ENCODE measurements at places on chromosomes 2 and 18.

DNA sequence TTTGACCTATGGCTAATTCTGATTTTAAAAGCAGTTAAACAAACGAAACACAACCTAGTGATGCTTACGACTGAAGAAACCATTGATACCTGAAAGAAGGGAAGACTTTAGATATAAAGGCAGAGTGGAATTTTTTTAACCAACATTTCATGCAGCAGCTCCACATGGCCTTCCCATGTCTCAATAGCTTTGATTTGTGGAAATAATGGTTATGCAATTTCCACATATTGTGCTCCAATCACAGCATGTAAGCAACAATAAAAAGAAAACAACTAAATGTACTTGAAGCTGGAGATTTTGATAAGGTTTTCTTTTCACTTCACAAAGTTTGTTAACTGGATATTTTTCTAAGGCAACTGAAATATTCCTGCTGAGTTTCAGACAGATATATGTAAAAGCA is 82.0 kb upstream of the SLC39A10 start:
- no peak for DNase-seq

GRCh38 chr2:219073413-219074129 is 12.8 kb upstream of the IHH start:
- DNase-seq: peak; percentile 26

GRCh38 chr2:232211743-232212686 is 166.5 kb upstream of the ALPP start:
- no peak for DNase-seq

GRCh38 chr2:161243312-161243711 is 64.9 kb upstream of the PSMD14 start:
- DNase-seq: no peak

DNA sequence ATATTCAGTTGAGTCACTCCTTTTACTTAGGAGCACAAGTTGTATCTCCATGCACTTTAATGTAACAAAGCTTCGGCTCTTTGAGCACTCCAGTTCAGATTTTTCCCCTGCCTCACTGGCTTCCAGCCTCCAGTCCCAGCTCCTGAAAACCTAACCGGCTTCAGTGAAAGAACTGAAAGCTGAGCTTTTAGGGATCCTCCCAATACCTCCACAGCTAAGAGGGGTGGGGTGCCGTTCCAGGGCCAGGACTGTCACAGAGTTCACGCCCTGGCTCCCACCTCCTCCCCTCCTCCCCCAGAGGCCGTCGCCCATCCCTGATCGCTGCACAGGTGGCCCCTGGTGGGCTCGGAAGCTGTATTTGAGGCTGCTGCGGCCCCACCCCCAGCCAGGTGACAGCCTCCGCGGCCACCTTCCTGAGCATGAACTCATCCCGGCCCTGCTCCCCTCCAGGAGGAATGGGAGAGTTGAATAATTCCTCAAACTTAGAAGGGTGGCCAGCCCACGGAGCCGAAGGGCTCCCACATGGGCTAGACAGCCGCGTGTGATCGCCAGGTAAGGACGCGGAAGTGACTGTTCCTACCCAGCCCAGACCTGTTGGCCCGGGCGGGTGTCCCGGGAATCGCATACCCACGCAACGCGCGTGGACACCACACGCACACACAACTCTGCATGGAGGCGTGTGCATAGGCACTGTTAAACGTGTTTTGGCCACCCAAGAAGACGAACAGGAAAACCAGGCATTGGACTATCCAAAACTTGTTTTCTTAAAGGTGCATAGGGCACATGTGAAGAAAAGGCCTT is 1.8 kb downstream of the MYO5B start:
- no peak for DNase-seq

DNA sequence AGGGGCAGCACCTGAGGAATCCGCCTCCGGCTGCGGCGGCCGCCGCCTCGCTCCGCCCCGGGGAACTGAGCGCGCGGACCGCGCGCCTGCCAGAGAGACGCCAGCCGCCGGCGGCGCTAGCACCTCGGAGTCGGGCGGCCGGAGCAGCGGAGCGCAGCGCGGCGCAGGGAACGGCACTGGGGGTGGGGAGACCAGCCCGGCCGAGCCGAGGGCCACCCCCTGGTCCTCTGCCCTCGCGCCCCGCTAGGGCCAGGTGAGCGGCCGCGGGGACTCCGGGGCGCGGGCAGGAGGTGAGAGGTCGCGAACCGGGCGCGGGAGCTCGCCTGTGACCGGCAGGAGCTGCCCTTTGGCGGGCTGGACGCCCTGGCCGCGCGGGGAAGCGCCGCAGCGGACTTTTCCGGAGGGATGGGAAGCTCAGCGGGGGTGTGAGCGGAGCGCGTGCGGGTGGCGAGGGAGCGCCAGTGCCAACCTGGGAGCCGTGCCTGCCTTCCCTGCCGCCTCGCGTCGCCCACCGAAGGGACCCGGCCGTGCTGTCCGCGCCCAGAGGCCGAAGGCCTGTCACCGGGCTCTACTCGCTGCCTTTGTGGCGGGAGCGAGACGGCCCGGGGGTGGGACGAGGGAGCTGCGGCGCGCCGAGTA is at the start of gene GREB1L:
GREB1L (plus strand) TSS at position 92 of the 639 bp plus-strand sequence. CDS start 141,287 bp downstream, outside the sequence.
- no peak for DNase-seq

DNA sequence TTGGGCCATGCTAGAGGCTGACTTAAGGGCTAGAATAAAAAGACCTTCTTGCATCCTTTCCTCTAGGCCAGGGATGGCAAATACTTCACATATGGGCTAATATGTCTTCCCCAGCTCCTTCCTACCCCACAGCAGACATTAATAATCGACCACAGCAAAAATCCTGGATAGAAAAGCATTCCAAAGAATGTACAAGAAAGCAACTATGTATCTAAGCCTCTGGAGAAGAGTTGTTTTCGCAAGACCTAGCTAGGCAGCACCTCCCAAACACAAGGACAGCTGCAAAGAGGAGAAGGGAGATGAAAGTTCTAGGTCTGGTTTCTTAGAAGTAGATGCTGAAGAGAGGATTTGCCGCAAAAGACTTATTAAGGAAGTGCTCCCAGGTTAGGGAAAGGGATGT is 372.6 kb downstream of the SLC4A3 start:
- no peak for DNase-seq

DNA sequence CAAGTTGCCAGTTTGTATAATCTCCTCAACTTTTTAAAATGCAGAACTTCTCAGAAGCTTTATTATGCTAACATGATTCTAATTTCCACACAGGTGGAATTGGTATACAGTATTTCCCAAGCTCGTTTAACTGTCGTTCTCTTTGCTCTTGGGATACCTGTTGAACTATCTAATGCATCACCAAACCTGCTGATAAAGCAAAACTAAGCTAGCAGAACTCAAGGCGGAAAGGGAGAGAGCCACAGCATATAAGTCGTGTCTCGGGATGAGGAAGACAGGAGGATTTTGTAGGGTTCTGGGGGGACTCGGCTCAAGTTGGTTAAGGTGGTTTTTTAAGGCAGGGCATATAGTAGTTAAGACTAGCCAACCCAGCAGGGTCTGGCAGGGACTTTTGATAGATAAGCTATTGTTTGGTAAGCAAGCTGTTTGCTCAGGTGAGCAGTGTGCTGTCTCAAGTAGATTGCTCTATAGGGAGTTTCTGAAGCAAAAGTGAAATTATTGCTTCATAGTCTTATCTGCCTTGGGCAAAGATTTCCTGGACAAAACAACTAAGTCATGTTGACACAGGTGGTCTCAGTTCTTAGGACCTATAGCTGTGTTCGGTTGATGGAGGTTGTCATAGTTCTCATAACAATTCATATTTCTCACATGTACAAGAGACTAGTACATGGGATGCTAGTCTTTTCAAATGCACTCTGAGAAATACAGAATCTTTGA is 28.2 kb upstream of the CHRNA1 start:
- no peak for DNase-seq

DNA sequence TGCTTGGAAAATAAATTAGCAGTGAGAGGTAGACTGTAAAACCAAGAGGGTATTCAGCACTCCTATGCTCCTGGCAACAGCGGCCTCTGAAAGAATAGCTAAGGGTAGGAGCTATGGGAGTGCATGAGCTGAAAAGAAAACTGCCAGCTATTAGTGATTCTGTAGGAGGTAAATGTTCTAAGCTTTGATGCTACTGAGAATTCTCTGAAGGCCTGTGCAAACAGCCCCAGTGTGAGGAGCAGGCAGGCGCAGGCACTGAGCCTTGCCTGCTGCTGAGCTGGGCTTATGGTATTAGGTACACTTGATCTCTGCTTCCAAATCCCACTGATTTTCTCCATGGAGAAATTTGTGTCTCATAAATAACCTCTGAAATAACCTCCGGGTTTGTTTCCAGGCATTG is 86.7 kb downstream of the NYAP2 start:
- no peak for DNase-seq

Data from kidney epithelial cell (primary cell).